ENCODE measurements at places on chromosomes 7 and 10.

GRCh38 chr7:87506246-87507180 lies 31.0 kb upstream of the ABCB4 start:
- DNase-seq, result no peak

DNA sequence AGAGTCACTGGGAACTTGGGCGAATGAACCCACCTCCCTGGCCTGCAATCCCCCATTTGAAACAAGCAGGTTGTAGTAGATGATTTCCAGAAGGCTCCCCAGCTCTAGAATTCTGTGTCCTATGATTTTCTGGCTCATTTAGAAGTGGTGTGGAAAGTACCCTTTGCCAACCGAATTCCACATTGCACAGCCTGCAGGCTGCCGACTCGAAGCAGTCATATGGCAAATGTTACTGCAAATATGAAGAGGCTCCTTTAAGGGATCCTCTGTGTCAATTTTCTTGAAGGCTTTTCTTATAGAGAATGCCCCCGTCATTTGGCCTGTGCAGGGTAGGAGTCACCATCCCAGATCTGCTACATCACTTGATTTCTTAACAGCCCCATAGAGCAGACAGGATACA lies 5.6 kb downstream of the PODXL start:
- no peak for DNase-seq

GRCh38 chr7:119931230-119931824 lies 341.6 kb upstream of the KCND2 start:
- no peak for DNase-seq

DNA sequence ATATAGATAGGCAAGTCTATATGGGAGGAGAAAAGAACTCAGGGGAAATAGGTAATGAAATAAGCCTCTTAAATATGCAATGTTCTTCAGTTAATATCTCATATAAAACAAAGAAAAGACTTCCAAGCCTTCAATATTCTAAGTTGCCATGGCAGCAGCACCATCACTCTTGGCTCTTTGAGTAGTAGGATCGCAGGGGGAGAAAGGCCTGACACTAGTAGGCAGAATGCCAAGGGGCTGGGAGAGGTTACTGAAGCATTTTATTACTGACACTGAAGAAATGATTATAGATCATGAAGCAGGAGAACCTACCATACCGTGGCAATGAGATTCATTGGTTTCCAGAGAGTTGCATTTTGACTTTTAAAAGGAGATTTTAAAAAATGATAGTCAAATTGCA lies 193.9 kb downstream of the NXPH1 start:
- peak; percentile 87 for DNase-seq

DNA sequence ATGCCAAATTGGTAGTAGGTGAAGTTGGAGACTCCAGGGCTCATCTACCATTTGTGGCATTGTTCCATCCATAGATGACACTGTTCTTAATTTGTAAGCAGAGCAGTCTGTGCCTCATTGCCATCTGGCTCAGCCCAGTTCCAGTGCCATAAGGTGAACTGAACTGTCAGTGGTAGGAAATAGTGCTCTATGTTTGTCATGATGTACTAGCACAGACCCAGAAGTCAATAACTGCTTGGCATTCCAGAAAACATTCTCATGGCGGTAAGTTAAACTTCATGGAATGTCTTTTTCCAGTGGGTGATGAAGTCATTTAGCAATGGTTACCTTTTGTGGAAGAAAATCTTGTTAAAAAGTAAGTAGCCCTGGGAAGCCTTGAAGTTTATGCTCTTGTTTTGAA lies 302.7 kb downstream of the SUGCT start:
- DNase-seq, result no peak

DNA sequence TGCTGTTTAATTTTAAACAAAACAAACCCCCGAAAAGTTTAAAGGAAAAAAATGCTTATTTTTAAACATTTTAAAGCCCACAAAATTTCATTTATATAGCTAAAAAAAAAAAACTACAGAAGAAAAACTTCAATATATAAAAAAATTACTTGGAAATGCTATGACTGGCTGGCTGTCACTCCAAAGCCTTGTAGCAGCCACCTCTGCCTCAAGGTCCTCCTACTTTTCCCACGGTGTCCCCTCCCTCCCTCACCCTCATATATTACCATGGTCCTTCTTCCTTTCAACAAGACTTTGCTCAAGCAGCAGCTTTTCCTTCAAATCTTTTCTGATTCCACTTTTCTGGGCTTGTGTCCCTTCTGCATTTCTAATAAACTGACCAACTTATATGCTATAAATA lies 122.0 kb downstream of the TPK1 start:
- DNase-seq, result no peak

- peak; percentile 85 for DNase-seq
These were observed 2.9 kb downstream of the PKD2L1 start for GRCh38 chr10:100327007-100327717.

DNA sequence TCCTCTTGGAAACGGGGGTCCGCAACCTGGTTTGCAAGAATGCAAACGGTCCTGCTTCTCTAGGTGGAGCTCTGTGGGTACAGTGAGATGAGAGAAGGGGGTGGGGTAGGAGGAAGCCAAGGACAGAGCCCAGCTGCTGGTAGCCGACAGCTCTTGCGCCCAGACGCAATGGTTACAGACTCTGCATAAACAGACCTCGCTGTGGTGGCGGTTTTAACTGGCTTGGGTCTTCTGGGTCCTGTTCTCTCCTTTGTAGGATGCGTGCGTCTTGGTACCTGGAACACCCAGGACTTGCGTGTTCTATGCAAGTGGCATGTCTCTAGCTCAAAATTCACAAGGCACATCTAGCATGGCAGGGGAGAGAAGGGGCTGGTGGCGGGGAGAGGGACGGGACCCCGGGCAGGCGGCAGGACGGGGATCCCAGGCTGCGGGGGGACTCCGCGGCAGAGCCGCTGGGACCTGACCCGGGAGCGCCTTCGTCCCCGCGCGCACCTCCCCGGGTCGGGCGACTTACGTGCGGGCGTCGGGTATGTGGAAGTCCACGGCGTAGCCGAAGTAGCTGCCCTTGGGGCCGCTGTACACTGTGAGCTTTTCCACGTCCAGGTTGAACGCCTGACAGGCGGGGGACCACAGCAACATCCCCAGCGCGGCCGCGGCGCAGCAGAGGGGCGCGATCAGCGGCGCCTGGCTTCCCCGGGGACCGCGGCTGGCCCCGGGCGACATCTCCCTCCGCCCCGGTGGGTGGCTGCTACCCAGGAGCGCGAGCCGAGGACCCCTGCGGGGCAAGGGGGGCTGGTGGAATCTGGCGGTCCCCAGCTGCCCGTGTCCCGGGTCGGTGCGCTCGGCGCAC lies 448 bp downstream of the ITGA8 start:
- DNase-seq, result no peak

GRCh38 chr7:22922307-22922706 lies 91.6 kb downstream of the HYCC1 start:
- no peak for DNase-seq

DNA sequence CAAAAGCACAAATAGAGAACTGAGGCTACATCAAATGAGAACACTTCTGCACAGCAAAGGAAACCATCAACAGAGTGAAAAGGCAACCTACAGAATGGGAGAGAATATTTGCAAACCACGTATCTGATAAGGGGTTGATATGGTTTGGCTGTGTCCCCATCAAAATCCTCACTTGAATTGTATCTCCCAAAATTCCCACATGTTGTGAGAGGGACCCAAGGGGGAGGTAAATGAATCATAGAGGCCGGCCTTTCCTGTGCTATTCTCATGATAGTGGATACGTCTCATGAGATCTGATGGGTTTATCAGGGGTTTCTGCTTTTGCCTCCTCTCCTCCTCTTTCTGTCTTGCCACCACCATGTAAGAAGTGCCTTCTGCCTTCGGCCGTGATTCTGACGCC lies 120.6 kb upstream of the FRMD4A start:
- DNase-seq, result no peak

DNA sequence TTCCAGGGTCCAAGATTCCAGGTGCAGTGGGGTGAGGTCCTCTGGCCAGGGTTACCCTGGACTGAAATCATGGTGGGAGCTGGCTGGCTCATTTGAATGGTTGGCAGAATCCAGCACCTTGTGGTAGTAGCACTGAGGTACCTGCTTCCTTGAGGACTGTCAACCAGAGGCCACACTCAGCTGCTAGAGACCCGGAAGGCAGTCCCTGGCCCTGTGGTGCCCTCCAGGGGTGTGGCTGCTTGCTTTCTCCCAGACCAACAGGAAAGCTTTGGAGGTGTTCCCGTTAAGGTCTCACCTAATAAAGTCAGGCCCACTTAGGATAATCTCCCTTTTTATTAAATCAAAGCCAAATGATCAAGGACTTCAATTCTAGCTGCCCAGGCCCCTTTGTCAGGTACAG lies 107.7 kb upstream of the GDF10 start:
- DNase-seq, result no peak

GRCh38 chr10:37125921-37126320 lies 523 bp downstream of the ANKRD30A start:
- no peak for DNase-seq

DNA sequence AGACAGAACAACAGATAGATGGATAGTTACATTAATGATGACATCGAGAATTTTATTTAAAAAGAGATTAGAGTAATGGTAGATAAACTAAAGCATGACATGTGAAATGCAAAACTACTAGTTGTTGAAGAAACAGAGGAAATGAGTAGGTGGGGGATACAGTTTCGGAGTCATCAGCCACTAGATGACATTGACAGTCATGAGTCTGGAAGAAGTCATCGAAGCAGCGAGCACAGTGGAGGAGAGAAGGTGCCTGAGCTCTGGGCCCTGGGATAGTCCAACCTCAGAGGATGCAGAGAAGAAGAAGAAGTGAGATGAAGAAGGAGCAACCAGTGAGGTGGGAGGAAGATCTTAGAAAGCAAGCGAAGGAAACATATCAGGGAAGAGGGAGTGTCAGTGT lies 20.2 kb upstream of the SEC61A2 start:
- no peak for DNase-seq

DNA sequence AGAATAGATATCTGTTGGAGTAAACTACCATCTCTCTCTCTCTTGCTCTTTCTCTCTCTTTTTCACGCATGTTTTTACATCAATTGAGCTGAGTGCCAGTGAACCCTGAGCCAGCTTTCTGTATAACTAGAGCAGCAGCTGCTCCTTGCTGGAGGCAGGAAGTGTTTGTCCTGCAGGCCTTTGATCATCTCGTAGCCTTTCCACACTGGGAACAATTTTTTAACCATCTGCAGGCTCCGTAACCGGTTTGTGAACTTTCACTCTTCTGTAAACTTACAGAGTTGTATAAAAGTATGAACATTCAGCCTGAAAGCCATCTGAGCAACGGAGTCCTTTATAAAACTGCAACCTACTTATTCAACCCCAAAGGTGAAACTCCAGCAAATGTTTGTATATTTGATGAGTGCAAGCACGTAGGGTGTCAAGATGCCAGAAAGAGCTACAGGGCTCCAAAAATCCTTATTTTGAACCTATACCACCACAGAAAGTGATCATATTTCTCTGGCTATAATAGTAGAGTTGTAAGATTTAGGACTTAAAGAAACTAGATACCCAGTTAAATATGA lies 162.8 kb upstream of the NFE2L3 start:
- DNase-seq, result no peak

Measured in NCI-H446 (cell line).